NCI-H2107 (cell line): ENCODE measurements at places on chromosomes 2 and 18.

DNA sequence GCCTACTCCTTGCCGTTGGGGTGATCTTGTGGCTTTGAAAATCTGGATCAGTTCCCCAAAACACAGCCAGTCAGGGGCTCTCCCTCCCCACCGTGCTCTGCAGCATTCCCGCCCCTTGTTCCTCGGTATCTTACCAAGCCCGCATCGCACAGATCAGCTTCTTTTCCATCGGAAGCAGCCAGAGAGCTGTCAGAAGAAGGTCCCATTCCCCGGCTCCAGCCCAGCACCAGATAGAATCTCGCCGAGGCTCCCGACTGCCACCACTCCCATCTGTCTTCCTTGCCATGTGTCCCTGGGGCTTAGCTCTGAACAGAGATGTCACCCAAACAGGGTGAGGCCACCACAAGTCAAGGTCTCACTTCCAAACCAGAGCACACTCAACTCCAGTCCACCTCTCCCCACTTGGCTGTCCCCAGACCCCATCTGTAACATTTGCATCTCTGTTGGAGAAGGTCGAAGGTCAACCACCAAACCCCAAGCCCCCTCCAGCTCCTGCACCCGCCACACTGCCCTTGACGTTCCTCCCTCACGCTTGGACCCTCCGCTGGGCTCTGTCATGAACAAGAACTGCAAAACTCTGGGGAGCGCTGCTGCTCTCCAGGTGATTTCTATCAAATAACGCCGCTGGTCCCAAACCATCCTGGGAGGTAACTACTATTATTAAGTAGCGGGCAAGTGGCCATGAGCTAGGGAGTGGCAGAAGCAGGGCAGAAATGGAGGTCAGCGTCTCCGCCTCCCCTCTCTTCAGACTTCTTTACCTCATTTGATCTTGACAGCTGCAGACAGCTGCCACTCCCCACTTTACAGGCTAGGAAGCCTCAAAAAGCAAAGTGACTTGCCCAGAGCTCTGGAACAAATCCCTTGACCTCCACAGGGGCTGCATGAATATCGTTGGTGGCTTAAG, 70.0 kb upstream of the TAF1B start:
- DNase-seq: no peak

- no peak for DNase-seq
These were observed 362.3 kb downstream of the FBXO15 start for GRCh38 chr18:73785300-73785699.

DNA sequence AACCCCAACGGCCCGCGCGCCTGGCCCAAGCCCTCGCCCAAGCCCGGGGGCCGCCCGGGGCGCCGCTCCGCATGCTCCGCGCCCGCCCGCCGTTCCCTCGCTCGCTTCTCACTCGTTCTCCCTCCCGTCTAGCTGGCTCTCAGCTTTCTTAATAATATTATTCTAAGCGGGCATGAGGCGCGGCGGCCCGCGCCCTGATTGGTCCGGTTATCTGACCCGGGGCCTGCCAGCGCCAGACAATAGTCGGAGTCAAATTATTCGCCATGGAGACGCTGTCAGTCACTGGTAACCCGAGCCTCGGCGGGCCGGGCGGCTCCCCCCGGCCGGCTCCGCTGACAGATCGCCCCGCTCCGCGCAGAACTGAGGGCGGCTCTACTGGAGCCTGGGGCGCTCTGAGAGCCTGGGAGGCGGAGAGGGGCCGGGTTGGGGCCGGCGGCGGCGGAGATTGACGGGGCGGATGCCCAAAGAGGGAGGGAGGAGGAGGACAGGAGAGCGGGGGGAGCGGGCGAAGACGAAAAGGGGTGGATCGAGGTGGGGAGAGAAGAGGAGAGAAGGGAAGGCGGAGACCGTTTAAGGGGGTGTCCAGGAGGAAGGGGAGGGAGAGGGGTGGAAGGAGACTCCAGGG, at the start of gene SIX2:
Gene SIX2, minus strand, starts transcription at position 150 of the 625 bp plus-strand sequence. CDS start 342 bp downstream, outside the sequence.
- peak; percentile 96 for DNase-seq

GRCh38 chr2:39121523-39122063, 742 bp upstream of the SOS1 start:
- no peak for DNase-seq

- DNase-seq: no peak
These were observed 80.8 kb downstream of the FMNL2 start for GRCh38 chr2:152415796-152416195.

DNA sequence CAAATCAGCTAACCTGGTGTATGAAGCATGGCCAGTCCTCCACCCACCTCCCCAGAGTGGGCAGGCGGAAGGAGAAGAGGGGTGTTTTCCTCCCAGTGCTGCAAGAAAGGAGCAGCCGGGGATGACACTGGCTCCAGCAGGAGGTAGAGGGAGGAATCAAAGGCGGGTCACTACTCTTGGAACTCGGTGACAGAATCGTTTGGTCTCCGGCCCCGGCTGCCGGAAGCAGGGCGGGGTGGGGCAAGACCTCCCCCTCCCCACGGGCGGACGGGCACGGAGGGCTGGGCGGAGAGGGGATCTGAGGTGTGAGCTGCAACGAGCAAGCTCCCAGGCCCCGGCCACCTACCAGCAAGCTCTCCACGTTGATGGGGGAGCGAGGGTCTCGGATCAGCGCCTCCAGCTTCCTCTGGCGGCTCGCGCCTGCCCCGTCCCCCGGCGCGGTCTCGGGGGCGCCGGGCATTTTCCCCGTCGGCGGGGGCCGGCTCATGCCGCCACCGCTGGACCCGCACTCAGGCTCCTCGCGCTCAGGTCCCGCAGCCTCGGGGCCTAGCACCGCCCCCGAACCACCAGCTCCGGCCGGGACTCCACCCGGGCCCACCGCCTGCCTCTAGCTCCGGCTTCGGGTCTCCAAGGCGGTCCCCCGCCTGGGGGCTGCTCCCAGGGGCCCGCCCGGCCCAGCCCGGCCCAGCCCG, 640 bp downstream of the ROCK2 start:
- DNase-seq: no peak

DNA sequence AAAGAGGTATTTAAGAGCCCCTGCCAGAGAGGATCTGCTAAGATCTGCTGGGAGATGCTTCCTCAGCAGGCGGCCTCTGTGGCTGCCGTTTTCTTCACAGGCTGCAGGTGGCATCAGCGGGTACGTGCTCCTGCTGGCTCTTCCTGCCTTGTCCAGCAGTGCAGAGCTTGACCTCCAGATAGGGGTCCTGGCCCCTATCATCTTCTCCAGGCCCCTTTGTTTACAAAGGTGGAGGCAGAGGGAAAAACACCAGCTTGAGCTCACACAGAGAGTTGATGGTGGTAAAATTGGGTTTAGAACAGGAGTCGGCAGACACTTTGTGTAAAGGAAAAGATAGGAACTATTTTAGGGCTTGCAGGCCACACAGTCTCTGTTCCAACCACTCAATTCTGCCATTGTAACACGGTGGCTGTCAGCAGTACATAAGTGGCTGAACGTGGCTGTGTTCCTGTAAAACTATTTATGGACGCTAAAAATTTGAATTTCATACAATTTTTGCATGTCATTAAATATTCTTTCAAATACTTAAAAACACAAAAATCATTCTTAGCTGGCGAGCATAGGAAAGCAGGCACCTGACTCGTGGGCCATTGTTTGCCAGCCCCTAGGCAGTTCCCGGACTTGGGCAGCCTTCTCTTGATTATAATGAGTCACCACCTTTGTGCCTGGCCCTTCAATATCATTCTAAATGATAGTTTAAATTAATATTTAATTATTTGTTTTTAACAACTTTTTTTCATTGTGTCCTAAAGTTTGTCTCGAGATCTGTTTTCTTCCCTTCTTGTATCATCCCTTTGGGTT, 98.2 kb upstream of the B3GNT7 start:
- no peak for DNase-seq

DNA sequence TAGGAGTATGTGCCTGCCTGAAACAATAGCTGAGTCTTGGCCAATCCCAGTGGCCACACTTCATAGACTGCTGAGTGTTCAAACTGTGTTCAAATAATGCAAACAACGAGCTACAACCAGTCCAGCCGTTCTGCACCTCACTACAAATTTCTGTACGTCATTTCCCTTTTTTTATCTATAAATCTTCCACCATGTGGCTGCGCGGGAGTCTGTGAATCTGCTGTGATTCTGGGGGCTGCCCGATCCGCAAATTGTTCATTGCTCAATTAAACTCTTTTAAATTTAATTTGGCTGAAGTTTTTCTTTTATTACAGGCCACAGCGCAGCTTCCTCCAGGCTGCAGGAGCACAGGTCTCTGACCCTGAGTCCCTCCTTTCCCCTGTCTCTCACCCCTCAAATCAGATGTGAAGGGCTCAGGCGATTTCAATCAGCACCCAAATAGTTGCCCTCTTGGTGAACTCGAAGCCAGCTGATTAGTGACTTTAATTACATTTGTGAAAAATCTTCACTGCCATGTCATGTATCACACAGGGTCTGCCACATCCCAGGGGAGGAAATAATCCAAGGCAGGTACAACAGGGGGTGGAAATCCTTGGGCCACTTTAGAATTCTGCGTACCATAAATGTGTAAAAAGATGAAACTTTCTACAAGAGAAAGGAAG, 145.6 kb downstream of the NDUFA10 start:
- DNase-seq: no peak

DNA sequence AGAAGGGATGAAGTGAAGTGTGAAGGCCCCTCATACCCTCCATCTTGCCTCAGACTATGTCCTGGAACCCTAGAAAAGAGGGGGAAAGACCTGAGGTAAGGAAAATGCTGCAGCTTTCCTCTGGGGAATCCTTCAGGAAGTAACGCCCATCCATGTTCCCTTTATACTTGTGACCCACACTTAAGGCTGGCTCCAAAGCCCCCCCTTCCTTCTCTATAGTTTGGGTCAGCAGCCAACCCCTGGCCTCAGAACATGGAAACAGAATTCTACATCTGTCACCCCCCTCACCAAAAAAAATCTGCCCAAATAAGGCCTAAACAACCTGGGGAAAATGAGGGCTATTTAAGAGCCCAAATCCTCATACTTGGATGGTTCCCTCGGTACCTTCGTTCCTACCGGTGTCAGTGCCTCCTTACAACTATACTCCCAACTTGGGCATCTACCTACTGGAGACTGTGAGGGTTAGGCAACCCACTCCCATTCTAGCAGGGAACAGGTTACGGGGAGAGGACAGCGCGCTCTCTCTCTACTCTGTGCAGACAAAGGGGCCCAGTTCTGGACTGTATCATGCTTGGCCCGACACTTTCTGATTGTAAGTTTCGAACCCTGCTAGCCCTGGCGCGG, 689 bp downstream of the OST4 start:
- no peak for DNase-seq

GRCh38 chr2:112877423-112877822, 33.5 kb upstream of the IL37 start:
- no peak for DNase-seq

DNA sequence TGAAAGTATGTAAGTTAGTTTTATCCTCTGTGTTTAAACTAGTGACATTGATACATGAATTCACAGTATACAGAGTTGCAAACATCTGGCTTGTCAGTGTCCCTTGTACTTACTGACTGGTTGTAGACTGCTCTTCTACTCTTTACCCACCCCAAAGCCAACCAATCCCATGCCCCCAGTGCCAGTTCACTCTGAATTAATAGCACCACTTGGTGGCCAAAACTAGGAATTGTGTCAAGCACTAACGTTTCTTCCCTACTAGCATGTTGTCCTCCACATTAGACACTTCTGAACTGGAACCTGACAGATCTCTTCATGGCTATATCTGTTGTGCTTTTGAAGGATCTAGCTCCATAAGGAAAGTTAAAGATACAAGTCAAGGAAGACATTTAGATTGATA, 27.2 kb upstream of the OTX1 start:
- no peak for DNase-seq

DNA sequence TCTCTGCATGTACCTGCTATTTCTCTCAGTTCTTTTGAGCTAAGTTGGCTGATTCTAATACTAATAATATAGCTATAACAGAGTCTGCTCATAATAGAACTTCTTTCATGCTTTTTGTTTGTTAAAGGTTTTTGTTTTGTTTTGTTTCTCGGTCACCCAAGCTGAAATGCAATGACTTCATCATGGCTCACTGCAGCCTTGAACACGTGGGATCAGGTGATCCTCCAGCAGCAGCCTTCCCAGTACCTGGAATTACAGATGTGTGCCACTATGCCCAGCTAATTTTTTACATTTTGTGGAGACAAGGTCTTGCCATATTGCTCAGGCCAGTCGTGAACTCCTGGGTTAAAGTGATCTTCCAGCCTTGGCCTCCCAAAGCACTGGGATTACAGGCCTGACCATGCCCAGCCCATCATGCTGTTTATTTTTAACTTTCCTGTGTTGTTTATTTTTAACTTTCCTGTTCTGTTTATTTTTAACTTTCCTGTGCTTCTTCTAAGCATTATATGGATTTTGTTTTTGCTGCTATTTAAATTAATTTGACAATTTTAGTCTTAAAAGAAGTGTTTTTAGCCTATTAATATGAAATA, 763.8 kb upstream of the CDH7 start:
- DNase-seq: no peak

DNA sequence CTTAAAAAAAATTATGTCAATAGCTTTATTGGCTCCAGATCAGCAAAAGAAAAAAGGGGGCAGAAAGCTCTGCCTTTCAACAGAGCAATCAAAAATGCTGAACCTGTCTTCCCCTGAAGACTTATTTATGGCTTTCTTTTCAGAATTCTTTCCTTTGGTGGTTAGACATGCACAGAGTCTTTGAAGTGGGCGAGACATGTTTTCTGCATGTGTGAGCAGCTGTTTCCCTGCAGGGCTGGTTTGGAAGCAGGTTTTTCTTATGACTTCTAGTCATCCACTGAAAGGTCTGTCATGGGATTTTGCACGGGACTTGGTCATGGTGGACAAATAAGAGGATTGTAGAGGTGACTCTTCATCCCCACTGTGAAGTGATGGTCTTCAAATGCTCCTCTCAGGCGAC, 160.3 kb downstream of the VAPA start:
- DNase-seq: no peak

DNA sequence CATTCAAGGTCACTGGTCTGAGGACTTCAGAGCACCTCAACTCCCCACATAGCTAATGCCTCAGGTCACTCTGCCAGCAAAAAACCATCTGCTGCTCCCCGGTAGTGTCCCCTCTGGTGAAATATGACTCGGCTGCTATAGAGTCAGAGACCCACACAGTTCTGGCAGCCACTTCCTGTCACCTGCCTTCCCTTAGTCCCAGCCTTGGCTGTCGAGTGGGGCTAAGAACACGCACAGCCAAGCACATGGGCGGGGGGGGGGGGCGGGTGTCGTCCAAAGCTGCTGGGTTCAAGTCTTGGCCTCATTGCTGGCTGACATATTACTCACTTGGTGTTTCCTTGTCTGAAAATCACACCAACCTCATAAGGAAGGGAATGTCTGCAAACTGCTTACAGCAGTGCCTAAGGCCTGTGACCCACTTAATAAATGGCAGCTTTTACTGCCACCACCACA, 37.5 kb downstream of the POLR1A start:
- DNase-seq: peak; percentile 17

DNA sequence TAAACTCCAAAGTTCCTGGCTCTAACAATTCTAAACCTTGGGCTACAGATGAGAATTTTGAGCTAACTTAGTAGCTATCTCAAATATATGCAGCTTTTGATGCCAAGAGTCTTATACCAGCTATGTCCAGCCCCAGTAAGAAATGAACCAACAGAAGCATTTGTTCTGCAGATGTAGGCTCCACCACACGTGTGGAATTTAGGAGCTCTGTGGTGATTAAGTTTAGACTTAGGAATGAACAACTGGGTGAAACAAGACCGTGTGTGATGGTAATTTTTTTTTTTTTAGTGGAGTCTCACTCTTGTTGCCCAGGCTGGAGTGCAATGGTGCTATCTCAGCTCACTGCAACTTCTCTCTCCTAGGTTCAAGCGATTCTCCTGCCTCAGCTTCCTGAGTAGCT, 179.7 kb downstream of the ANKRD30B start:
- no peak for DNase-seq

- no peak for DNase-seq
These were observed 197.3 kb downstream of the ANKRD30B start for GRCh38 chr18:14945286-14945685.

GRCh38 chr2:208781166-208781565, 374.6 kb downstream of the PTH2R start:
- DNase-seq: no peak

- no peak for DNase-seq
These were observed 17.9 kb downstream of the LAMA3 start for GRCh38 chr18:23706971-23707640.
